ENCODE measurements at places on chromosomes 7 and 10.

DNA sequence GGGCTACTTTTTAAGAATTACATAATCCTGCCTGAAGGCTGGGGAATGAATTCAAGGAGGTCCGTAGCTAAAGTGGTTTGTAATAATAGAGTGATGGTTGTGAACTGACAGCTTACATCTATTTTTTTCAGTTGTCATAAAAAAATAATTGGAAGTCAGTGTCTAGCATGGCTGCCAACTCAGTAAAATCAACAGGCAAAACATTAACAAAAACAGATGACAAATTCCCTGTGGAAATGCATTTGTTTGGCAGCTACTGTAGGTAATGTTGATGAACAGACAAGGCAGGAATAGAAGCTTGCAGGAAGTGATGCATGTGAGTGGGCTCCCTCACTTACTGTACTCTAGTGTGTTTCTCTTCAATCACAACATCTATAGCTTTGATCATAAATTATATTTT is 766.0 kb upstream of the POT1 start:
- DNase-seq = no peak

DNA sequence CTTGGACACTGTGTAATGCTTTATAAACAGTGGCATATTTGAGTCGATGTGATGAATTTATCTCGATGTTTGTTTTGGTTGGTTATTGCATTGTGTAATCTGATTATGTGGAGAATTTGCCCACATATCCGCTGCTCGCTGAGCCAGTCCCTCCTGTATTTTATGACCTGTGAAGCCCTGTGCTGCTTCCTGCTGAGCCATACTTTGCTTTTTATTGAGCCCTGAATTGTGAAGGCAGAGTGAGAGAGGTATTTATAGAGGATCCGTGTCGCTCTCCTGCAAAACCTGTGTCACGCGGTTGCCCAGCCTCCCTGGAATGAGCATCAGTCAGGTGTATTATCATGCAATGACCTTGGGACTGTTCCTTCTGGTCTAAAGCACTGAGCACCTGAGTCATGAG is 253.7 kb downstream of the ARHGAP21 start:
- DNase-seq = no peak

GRCh38 chr10:58791137-58791536 is 278.5 kb downstream of the BICC1 start:
- DNase-seq = no peak

GRCh38 chr10:11148142-11149028 is 130.7 kb downstream of the CELF2 start:
- no peak for DNase-seq

GRCh38 chr7:44740055-44740454 is 8.6 kb upstream of the ZMIZ2 start:
- no peak for DNase-seq

GRCh38 chr10:60606343-60607080 is 171.8 kb upstream of the CDK1 start:
- DNase-seq = no peak

DNA sequence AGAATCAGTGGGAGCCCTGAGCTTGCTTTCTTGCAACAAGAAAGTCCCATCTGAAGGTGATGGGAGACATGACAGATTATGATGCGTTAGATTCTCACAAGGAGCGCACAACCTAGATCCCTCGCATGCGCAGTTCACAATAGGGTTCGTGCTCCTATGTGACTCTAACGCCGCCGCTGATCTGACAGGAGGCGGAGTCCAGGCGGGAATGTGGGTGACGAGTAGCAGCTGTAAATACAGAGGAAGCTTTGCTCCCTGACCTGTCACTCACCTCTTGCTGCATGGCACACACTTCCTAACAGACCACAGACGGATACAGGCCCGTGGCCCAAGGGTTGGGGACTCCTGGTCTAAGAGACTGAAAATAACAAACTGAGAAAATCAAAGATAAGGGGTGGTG is 1163.4 kb upstream of the AUTS2 start:
- no peak for DNase-seq

DNA sequence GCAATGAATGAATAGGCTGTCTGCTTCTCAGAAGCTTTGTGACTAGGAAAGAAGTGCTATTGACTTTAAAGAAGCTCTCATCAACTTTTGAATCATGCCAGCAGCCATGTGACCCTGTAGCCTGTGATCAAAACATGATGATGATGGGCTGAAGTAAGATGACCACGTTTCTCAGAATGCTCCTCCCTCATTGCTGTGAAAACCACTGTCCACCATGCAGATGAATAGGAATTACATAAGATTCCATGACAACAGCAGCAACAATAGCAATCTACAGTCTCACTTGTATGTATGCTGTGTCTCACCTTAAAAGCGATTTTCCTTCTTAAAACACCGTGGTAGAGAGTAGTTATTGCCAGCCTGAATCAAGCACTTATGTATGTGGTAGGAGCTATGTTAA is 228.4 kb downstream of the TRIL start:
- no peak for DNase-seq

DNA sequence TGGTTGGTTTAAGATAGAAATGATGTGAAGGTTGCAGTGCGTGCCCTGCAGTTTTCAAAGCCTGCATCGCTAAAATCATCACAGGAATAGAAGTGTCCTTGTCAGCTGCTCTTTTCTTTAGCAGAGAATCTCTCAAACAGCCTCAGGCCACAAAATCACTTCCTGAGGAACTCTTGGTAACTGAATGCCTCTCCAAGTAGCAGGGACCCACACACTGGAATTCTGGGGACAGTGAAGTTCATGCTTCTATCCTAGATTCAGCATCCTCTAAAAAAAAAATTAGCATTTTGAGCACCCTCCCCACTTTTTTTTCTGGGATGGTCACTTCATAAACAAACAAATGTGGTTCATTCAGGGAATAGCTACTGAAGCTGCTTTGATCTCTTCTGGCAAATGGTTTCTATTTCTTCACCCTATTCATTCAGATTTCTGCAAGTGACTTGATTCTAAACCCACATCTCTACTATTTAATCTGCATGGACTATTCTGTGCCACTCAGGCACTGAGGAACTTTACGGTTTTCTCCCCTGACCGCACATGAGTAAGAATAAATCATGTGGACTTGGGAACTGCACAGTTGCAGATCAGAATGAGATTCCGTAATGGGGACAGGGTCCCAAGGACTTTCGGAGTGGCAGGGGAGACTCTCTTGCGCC is 306.9 kb downstream of the FRMD4A start:
- no peak for DNase-seq

GRCh38 chr7:47361746-47362215 is 220.1 kb downstream of the TNS3 start:
- no peak for DNase-seq

DNA sequence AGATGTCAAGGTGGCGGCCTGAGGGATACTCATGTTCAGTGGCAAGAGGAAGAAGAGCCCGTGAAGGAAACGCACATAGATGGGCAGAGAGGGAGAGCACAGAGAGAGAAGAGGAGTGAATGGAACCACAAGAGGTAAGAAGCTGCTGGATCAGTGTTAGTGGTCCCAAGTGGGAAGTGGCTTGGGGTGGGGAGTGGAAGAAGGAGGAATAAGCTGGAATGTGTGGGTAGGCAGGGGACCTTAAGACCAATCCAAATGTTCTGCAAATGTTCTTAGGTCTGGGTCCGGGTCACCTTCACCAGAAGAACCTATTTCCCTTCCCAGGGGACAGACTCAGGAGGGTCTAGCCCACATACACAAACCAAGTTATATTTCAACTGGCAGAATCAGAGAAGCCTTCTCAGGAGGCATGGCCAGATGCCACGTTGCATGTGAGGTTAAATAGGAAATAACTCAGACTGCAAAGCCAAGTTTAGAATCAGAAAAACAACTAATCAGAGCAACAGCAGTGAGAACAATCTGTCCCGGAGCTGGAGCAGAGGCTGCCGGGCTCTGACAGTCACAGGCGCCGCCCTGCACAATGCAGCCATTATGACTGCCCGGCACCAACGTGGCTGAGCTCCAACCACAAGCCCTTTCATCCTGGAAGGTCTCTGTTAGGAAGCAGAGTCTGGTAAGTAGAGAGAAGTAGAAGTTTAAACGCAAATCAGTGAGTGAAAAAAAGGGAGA is 78.6 kb upstream of the ARMC3 start:
- no peak for DNase-seq

DNA sequence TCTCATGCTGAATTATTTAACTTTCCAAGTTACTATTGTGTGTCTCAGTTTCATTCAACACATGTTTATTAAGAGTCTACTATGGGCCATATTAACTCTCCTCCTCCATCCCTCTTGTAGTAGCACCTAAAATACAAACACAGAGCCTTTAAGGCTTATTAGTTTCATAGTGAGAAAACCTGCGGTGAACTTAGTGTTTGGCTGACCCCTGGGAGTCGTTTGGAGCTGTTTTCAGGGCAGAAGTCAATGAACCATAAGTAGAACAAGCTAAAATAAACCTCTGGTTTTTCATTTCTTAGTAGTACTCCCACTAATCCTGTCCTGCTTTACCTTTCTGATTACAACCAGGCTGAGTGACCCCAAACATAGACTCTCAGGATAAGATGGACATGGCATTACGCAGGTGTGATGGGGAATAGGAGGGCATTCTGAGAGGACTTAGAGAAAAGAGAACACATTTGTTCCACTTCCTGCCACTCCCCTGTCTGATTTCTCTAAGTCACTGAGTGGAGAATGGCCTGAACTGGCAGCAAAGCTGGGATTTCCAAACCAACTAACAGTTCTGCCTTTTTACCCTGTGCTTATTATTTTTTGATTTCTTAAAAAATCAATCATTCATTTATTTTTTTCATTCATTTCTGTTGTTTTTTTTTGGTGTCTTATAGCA is 74.5 kb downstream of the LRMDA start:
- no peak for DNase-seq

GRCh38 chr10:26509307-26509706 is 71.2 kb downstream of the APBB1IP start:
- no peak for DNase-seq

DNA sequence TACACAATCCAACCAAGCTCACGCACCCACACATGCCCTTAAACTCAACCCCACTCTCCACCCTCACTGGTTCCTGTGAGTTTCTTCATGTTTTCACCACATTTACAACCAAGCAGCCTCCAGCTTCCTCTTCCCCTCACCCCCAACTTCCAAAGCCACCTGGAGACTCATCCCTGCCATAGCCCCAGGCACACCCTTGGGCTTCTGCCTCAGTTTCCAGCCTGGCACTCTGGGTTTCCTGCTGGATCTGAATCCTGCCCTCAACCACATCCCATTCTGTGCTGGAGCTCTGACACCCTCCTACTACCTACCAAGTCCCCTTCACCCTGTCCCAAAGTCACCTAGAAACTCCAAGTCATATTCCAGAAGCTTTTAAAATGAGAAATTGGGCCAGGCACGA is 29.4 kb downstream of the CCDC3 start:
- no peak for DNase-seq

GRCh38 chr10:62058896-62059216 is 157.4 kb downstream of the ARID5B start:
- no peak for DNase-seq

- no peak for DNase-seq
Observed at GRCh38 chr10:112793202-112793921, 156.7 kb upstream of the TCF7L2 start.
